ENCODE measurements at places on chromosomes 2 and 18.

DNA sequence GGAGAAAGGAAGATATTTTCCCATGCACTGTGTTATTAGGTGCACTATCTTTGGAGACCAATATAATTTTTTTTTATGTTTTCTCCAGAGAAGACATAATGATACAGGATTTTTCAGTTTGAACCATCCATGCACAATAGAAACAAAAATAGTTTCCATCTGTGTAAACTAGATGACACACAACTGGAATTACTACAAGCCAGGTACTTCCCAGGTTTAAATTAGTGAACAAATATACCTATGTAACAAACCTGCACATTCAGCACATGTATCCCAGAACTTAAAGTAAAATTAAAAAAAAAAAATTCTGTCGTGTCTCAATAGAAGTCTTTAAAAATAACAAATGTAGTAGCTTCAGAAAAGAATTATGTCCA, 1616.8 kb upstream of the ACVR2A start:
- DNase-seq = no peak

DNA sequence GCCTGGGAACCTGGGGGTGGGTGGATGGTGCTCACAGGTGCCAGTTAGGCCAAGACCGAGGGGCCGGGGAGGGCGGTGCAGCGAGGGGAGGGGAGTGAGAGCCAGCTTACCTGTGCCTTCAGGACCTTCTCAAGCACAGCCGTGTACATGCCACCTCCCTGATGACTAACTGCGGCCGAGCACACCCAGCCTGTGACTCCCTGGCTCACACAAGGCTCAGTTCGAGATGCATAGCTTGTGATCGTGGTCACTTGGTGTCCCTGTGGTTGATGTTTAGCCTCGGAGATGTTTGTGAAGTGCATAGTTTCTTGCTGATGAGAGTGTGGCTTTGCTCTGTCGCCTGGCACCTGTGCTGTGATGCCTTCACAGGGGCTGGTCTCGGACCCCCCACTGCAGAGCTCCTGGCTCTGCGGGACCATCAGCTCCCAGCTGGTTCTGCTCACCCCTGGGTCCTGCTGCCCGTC, 84.5 kb upstream of the ODC1 start:
- no peak for DNase-seq

DNA sequence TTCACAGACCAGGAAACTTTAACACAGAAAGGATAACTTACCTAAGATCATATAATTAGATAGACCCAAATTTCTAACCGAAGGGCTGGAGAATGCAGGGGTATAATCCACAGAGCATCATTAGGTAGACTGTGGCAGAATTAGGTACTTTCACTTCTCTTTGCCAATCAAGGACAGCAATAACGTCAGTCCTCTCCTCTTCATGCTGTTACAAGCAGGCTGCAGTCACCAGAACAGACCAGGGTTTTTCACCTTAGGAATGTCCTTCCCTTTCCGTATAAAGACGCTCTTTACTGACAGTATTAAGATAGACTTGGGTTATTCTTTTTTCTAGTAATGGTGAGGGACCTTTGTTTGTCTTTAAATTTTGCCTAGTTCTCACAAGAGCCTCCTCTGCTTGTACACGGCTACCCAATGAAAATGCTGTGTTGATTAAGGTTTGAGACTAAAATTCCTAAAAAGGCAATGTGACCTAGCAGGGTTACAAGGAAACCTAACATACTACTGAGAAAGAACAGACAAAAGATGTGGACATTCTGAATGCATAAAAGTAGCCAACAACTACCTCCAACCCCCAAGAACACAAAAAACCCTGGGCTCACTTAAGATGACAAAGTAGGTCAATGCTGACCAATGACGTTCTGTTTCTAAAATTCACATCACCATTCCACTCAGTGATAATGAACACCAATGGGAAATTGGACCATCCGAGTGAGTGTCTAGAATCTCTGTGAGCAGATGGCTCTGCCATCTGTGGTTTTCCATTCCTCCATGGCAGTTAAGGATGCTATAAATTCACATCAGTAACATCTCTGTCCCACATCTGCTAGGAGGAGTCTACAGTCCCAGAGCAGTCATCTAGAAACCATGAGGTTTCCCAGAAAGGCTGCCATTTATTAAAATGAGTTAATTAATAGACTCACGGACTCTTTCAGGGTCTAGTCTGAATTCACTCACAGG, 2.1 kb downstream of the PDIA6 start:
- no peak for DNase-seq

DNA sequence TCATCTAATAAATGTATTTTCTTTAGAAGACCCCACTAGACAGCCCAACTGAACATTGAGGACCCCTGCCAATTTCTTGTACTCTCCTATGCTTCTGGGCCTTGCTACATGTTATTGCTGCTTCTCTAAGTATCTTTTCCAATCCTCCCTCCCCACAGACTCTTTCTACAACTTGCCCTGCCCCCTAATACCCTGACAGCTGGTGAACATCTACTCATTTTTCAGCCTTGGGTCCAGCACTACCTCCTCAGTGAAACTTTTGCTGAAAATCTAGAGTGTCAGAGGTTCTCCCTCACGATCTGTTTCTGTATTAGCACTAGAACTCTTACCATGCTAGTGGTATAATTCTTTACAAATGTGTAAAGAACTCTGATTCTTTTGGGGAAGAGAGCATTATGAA, 106.8 kb upstream of the SIX3 start:
- DNase-seq = no peak

DNA sequence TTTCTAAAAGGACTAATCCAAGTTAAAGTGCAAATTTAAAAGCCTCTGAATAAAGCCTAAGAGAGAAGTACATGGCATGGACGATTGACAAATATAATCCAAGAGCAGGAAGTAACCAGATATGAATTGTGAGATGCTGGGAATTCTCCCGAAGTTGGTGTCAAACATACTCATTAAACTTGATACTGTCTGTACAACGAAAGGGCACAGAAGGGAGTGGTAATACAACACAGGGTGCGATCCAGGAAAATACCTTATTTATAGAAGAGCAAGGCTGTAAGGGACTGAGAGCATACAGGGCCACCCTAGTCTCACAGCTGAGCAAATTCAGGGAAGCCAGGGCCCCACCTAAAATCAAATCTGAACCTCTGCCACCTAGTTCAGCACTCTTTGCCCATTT, 41.6 kb downstream of the SEMA4F start:
- no peak for DNase-seq

DNA sequence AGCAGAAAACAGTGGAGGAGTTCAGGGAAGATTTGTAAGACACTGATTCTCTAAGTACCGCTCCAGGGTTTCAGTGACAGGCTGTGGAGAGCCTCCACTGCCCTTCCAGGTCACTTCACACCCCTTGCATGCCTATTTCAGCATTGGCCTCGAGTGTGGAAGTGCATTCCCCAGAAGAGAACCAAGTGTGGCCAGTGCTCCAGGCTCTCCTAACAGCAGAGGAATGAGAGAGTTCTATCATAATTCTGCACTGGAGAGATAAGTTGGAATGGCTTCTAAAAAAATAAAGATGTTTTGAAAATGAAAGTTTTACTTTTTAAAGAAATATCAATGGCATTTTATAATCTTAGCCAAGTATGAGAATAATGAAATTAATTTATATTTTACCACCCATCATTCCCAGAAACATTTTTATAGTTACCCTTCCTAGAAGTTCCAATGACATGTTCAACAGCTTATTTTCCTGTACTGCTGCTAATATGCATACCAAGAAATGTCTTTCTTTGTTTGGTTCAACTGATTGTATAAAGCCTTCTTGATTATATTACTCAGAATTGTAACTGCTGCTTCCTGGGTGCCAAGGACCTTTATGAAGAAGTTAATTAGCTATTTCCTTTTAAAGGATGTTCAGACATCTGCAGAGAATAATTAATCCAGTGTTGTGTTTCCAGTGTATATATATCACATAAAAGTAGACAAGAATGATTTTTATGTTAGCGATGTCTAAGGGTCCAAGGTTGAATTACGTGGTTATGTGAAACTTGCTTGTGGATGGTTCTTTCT, 61.0 kb upstream of the SERPINE2 start:
- no peak for DNase-seq

- DNase-seq = no peak
Observed at GRCh38 chr2:127226132-127226519, 6.0 kb upstream of the CYP27C1 start.

DNA sequence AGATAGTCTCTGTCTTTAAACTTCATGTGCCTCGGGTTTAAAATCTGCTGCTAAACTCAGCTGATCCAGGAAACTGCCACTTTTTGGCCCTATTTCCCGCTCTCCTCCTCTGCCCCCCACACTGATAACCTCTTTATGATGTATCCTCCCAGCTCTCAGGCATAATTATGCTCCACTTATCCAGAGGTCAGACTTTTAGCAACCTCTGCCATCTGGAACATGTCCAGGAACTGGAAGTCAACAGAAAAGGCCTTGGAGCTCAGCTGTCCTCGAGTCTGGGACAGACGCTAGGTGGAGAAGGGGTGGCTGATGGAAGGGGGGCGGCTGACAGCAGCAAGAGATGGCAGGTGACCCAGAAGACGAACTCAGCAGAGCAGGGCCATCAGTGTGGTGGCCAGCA, 41.2 kb downstream of the ASAP2 start:
- DNase-seq = no peak
